ENCODE measurements at places on chromosomes 2 and 18.

GRCh38 chr2:38685116-38685735, 19.3 kb downstream of the GALM start:
- peak; percentile 19 for DNase-seq

DNA sequence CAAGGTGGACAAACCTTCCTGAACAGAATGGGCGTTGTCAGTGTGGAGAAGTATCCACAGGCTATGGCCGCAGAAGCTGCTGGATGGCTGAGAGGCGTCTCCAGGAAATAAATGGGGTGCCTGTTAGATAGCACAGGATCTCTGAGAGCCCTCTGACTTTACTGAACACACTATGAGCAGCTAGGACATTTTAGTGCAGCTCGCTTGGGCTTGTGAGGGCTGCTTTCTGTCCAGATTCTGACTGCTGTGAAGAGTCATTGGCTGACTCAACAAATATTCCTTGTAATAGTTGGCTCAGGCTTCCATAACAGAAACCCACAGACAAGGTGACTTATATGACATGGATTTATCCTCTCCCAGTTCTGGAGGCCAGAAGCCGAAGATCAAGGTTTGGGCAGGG, 100.2 kb upstream of the SNTG2 start:
- DNase-seq: no peak

GRCh38 chr2:75035444-75036353, 77.3 kb downstream of the POLE4 start:
- DNase-seq: no peak

DNA sequence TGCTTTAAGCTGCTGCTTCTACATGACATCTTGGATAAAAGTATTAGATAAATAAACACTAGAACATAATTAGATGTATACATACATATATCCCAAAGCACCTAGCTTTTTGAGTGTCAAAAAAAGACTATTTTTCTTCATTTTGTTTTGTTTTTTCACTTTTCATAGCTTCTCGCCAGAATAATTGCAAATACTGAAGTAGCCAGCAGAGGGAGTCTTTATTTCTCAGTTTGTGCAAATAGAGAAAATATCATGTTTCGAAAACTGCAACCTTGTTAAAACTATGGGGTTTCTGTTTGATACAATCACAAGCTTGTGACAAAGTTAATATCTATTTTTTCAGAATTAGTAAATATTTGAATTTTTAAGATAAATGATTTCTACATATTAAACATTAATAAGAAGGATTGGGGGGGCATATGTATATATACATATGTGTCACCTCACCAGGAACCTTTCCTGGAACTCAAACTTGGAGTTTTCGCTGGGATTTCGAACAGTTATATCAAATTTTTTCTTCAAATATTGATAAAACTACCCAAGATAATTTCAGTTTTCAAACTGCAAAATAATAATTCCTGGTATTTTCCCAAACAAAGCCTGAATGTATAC, 61.0 kb downstream of the GRB14 start:
- DNase-seq: peak; percentile 62

DNA sequence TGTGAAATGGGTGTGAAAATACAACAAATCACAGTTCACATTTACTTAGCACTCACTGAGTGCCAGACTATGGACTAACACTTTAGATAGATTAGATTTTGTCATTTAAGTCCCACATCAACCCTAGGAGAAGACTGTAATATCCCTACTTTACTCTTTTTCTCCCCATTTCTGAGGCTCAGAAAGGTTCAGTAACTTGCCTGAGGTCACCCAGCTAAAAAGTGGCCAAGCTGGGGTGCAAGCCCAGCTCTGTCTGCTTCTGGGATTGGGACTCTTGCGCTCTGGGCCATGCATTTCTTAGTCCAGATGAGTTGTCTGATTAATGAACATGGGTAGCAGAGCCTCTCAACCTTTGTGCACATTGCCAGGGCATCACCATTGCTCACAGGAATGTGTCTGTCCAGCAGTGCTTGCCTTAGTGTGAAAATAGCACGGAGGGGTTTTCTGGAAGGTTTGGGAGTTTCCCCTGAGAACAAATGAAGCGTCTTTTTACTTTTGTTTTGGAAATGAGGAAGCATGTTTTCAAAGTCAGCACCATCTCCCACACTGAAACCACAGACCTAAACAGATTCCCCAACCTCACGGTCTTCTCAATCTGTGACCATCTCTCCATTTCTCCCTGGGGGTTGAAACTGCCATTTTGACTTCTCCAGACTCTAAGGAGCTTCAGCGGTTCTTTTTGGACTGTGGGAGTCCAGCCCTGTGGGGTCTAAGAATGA, 31.9 kb downstream of the NRP2 start:
- DNase-seq: no peak

GRCh38 chr2:85819811-85820510, 66.2 kb downstream of the ATOH8 start:
- DNase-seq: no peak

- no peak for DNase-seq
Measured at GRCh38 chr18:12552879-12553242, 105.0 kb downstream of the SPIRE1 start.

DNA sequence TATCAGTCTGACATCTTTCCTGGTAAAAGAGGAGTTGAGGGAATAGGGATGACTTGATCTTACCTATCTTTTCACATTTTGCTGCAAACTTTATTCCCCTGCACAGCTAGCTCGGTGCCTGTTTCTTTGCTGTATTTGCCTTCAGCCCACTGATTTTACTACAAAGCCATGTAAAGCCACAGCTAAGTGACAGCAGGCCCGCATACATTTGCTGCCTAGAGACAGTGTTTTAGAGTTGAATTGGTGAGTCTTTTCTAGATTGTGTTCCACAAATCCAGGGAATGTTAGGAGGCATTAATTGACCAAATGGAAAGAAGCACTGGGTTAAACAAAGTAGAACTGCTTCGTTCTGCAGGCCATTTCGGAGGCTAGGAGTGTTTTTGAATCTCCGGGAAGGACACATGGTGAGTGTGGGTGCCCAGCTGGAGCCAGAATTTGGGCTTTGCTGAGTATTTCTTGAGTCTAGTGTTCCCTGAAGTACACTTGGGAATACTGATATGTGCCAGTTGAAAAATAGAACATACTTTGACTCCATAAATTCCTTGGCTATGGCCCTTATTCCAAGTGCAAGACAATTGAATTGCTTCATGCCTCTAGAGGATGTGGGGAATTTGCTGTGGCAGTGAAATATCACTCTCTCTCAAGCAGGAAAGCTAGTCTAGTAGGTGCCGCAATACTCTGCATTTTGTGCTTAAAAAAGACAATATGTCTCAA, 329.8 kb downstream of the PTPRM start:
- no peak for DNase-seq

- DNase-seq: no peak
Measured at GRCh38 chr2:208488686-208489564, 82.3 kb downstream of the PTH2R start.

- DNase-seq: no peak
Measured at GRCh38 chr2:8511868-8512612, 169.8 kb upstream of the ID2 start.

- DNase-seq: no peak
Measured at GRCh38 chr2:156116113-156116512, 216.4 kb downstream of the NR4A2 start.

- no peak for DNase-seq
Measured at GRCh38 chr2:908568-908967, 42.1 kb upstream of the SNTG2 start.

DNA sequence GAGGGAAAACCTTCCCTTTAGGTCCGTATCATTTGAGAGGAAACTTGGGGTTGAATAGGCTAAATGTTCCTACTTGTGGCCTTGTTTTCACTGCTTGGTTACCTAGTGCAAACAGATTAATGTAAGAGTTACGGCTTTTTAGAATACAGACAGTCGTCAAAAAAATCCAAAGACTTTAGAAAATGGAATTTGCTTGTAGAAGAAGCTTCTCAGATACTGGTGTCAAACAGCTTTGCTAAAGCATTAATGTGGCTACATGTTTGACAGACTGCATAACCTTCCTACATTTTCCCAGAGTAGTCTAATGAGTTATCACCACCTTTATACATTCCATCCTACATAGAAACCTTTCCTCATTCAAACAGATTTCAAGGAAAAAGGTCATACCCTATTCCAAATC, 114.6 kb downstream of the FMNL2 start:
- DNase-seq: no peak

DNA sequence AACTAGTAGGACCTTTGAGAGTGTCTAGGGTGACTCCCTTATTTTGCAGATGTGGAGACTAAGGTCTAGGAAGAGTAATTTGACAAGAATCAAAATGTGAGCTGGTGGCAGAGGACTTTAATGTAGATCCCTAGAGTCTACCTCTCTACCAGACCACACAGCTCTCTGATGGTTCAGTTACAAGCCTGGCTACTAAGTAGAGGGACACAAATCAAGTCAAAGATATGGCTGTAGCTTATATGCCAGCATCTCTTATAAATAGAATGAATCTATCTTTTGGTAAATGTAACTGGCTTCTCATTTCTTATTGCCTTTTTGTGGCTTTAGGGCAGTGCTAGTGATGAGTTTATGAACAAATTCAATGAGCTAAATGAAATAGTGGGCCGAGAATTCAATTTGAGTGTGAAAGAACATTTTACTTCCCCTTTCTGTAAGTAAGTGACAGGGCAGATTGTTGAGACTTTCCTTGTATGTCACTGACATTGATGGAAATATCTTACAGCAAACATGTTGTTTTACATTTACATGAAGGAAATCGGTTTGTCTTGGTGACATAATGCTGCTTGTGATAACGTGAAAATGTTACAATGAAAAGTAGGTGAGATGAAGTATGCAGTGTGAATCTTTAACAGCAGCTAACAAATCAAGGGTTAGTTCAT, 28.3 kb downstream of the CSRNP3 start:
- no peak for DNase-seq

DNA sequence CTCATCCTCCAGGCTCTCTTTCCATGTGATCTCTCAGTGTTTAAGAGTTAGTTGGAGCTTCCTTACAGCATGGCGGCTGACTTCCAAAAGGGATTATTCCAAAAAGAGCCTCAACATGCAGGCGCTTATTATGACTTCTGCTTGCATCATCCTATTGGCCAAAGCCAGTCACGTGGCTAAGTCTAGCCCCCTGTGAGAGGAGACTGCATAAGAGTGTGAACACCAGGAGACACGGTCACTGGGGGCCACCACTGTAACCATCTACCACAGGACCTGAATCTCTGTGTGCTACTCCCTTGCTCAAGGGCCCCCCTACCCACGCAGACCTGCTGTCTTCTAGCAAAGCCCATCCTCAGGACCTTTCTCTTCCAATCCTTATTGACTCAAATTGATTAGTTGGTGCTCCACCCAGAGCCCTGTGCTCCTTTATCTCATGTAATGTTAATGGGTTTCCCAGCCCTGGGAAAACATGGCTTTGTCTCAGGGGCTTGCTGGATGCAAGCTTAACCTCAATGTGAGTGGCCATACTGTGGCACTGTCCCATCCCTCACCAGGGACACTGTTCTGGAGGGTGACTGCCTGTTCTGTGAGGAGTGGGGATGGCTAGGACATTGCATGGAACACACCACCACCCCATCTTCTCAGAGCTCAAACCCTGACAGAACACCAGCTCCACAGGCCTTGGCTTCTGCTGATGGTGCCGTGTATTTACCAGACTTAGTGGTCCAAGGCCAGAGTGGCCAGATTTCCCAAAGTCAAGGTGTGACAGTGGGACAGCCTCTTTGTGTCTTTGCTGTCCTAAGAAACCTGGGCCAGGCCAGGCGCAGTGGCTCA, 4.2 kb downstream of the IL1RN start:
- DNase-seq: no peak

DNA sequence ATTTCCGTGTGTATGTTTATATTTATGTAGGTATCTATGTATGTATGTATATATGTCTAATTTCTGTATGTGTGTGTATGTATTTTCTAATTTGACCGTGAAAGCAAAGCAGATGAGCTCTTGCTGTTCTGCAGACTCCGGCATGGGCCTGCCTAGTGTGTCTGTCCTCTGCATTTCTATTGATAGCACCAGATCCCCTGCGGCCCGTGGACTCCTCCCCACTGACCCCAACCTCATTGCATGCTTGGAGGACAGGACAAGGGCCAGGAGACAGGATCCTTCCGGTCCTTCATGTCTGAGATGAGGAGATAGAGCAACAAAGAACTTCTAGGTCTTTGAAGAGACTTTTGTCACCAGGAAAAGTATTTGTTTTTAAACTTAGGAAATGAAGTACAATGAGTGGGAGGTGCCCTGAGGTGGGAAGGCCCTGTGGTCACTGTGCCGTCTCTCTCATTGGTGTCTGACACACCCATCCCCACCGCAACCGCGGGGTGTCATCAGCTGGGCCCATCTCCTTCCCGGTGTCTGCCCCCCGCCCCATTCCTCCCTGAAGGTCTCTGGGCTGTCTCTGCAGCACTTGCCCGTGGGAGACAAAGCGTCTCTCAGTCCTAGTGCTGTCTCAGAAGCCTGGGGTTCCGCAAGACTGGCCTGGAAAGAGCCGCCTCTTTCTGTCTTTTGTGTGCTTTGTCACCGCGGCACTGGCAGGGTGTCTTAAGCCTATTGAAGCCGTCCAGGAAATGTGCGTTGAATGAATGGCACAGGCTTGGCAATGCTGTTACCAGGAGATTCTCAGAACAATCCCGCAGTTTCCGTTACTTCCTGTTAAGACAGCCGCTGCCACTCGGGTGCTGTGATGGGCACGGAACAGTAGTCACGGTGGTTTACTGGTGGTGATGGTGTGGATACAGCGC, 216.4 kb downstream of the AGAP1 start:
- DNase-seq: no peak

GRCh38 chr2:28633204-28633603, 118.4 kb upstream of the PPP1CB start:
- DNase-seq: no peak

DNA sequence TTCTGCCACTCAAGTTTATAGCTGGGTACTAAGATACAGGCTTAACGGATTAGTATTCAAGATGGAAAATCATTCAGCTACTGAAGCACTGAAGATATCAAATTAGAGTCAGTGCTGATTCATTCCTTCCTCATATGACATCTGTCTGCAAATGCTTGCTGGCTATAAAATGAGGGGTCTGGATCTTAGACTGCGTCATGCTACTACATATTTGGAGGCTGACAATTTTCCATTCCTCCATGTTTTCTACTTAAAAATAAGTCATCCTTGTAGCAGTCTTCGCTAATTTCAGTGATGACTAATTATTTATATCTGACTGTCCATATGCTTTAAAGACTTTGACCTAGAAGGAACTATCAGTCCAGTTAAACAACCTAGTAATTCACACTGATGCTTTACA, 233.4 kb downstream of the RIT2 start:
- no peak for DNase-seq

DNA sequence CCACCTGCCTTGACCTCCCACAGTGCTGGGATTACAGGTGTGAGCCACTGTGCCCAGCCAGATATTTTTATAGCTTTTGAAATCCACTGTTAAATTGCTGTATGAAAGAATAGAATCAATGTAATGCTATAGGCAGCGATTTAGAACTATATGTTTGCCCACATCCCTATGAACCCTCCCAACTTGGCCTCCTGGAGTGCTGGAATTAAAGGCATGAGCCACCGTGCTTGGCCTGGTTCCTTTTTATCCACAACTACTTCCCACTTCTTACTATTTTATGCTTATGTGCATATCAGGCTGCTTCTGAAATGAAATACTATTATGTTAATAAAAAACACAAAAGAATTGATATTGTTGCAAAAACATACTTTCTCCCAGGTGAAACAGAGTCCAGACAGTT, 11.6 kb upstream of the PTPN2 start:
- no peak for DNase-seq

- DNase-seq: no peak
Measured at GRCh38 chr18:11667578-11667977, 21.5 kb upstream of the GNAL start.

All from tongue (tissue), 3 donors.